ENCODE measurements at places on chromosomes 7 and 10.

DNA sequence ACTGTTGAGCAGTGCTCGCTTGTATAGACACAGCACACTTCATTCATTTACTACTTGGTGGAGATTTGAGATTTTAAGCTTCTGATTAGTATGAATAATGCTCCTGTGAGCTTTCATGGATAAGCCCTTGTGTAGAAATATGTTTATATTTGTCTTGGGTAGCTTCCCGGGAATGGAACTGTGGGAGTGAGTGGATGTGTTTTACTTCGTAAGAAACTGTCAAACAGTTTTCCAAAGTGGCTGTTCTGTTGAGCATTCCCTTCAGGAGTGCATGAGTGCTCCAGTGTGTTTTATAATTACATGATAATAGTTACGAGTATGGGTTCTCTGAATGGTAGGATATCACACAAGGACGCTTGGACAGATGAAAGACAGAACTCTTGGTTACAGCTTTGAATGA, 49.4 kb downstream of the VWC2 start:
- no peak for DNase-seq

DNA sequence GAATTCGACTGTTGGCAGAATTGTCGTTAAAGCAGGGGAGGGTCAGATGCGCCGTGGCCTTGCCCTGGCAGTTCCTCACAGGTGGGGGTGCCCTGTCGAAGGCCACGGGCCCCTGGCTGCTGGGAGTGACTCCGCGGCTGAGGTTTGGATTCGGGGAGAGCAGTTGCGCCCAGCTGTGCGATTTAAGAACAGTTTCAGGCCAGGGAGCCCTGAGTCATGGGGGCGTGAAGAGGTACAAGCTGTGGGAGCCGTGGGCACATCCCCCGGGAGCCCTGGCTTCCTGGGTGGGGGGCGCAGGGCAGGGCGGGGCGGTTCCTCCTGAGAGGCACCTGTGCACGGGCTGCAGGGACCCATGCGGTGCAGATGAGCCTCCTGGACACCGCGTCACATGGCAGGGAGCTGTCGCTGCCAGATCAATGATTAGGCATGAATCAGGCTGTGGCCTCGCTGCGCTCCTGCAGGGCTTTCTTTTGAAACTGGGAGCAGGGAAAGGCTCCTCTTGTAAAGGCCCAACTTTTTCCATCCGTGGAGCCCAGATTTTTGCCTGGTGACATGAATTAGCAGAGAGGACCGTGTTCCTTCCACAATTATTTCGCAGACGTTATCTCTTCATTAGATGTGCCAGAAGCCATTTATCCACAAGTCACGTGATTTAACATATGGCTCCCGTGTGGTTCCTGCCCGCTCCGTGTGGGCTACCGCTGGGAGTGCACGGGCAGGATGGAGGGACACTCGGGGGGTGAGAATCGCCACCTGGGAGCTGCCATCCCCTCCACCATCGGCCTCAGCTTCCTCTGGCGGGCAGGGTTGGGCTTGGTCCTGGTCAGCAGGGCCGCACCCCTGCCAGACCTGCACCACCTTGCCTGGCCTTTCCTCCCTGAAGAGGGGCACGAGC, 918 bp downstream of the PWWP2B start:
- no peak for DNase-seq

DNA sequence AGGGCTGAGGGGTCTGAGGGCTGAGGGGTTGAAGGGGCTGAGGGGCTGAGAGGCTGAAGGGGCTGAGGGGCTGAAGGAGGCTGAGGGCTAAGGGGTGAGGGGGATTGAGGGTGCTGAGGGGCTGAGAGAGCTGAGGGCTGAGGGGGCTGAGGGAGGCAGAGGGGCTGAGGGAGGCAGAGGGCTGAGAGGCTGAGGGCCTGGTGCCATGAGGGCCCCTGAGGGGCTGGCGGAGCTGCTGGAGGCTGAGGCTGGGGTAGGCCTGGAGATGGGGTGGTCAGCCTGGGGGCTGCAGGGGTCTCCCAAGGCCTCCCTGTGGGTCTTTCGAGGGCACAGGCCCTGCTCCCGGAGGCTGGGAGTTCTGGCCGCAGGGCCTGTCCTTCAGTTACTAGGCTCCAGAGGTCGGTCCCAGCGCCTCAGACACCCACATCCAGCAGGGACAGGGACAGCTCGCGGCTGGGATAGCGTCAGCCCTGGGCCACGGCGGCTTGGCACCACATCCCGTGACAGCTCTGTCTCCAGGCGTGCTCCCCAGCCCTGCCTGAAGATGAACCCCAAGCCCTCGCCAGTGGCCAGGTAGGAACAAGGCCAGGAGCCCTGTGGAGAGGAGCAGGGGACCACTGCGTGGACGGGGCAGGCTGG, 16.9 kb downstream of the MYO1G start:
- no peak for DNase-seq

- DNase-seq = no peak
These were observed 70.7 kb upstream of the DNAAF5 start for GRCh38 chr7:655758-656157.

DNA sequence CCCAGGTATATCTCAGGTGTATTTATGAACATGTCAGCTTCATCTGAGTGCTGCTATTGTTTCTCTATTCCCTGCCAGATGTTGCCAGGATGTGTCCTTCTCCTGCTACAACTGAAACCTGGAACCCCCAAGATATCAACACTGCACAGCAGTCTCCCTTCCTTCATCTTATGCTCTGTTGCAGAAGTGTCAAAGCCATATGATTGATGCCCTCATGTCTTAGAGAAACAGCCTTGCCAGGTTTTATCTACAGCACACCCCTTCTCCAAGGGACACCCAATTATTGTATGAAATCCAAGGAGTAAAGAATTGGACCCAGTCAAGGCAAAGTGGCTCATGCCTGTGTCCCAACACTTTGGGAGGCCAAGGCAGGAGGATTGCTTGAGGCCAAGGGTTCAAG, 60.5 kb upstream of the GHITM start:
- DNase-seq = no peak

GRCh38 chr7:128666200-128666599, 5.9 kb upstream of the GARIN1A start:
- no peak for DNase-seq

GRCh38 chr7:136183981-136184380, 206.8 kb upstream of the MTPN start:
- no peak for DNase-seq

- DNase-seq = no peak
These were observed 83.3 kb upstream of the MKLN1 start for GRCh38 chr7:131244259-131244852.
